RWPE1 (cell line): ENCODE measurements at places on chromosomes 6 and 20.
A peak's percentile ranks its signal among the peaks of the same experiment; 100 is the strongest.

DNA sequence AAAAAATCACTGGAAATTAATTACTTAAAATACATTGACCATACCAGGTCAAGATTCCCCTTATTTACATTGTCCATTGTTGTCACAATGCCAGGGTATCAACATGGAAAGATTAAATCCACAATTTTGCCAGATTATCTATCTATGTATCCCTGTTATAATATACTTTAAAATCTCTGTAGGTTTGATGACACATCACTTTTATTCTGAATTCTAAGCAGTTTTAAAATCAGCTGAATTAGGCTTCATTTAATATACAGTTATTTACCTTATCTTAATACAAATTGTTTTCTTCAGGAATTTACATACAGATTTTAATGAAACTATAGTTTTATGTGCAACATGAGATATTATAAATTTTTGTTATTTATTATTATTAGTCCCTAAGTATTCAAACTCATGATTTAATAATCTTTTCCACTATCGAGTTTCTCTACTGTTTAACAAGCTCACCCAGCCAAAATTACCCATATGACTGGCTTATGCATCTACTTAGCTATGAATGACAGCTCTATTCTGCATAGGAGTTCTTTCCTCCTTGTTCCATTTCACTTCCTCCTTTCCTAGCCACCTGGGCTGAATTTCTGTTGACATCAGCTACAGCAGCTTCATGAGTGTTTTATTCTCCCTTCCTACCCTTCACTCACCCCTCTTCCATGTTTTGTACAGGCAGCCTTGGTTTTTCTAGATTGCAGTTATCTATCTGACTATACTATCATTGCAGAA lies 654.2 kb upstream of the MAP3K7 start:
- DNase-seq: no peak

DNA sequence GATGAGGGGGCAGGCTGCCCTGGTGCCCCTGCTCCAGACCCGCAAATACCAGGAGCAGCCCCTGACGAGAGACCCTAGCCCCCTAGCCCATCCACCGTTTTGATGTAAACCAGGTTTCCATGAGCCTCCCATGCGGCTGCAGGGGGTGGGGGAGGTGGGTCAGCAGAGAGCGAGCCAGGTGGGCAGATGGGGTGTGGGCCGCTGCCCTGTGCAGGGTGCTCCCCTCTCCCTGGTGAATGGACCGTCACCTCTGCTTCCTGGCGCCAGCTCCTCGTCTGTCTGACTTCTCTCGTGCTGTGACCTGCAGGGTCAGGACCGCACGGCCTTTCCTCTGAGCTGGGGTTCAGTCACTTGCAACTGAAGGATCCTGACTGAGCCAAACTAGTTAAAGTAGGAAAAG lies 15.7 kb upstream of the BHLHE23 start:
- no peak for DNase-seq

DNA sequence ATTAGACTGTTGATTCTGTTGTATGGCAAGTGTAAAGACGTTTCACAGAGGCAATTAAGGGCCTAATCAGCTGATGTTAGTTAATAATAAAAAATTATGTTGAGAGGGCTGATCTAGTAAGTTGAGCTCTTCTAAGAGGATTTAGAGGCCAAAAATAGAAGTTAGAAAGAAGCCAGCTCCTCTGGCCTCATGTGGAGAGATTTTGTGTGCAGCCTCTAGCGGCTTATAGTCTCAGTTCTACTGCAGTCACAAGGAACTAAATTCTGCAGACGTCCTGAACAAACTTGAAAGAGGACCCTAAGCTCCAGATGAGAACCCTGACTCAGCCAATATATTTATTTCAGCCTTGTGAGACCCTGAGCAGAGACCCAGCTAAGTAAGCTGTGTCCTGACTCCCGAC lies 498.6 kb downstream of the BTBD3 start:
- no peak for DNase-seq

- peak; percentile 60 for DNase-seq
These were observed 15.8 kb downstream of the MAN1A1 start for GRCh38 chr6:119333707-119334295.

- no peak for DNase-seq
These were observed 1.4 kb upstream of the PM20D2 start for GRCh38 chr6:89144354-89144906.

DNA sequence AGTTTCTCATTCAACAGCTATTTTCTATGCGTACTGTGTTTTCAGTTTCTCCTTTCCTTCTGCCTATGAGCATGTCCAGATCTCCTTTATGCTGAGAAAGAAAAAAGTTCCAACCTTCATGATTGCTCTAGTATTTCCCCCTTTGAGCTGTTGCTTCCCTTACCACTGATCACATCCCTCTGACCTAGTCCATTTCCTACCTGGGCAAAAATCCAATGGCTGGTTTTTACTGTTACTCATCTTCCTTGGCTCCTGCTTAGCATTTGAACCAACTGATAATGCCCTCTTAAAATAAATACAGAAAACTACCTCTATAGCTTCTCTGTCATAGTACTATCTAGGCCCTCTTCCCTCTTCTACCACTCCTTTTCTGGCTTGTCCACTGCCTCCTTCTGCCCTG lies 6.0 kb downstream of the RFX6 start:
- no peak for DNase-seq

GRCh38 chr20:41643504-41643938 lies 25.3 kb upstream of the CHD6 start:
- DNase-seq: peak; percentile 54

- DNase-seq: no peak
These were observed 16.9 kb upstream of the PPP1R3G start for GRCh38 chr6:5068153-5068751.

DNA sequence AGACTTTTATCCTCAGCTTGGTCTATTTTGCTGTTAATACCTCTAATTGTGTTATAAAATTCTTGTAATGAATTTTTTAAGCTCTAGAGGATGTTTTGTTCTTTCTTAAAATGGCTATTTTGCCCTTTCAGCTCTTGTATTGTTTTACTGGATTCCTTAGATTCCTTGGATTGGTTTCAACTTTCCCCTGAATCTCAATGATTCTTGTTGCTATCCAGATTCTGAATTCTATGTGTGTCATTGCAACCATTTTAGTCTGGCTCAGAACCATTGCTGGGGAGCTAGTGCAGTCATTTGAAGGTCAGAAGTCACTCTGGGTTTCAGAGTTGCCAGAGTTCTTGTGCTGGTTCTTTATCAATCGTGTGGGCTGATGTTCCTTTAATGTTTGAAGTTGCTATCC lies 37.1 kb downstream of the OTOR start:
- DNase-seq: no peak

- no peak for DNase-seq
These were observed 690 bp downstream of the TULP1 start for GRCh38 chr6:35512006-35512405.

DNA sequence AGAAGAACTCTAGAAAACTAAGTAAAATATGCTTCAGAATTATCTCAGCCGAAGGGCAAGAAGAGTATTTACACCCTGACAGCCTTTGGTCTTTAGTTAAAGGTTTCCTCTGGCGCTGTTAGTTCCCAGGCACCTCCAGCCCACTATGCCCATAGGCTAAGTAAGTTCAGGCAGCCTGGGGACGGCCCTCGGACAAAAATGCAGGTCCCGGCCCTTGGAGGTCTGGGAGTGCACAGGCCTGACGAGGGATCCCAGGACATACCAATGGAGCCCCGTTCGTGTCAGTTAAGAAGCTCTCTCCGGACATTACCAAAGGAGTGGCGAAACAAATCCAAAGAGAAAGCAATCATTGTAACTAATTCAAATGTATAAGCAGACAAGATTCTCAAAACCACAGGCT lies 311.8 kb downstream of the CD83 start:
- DNase-seq: no peak

DNA sequence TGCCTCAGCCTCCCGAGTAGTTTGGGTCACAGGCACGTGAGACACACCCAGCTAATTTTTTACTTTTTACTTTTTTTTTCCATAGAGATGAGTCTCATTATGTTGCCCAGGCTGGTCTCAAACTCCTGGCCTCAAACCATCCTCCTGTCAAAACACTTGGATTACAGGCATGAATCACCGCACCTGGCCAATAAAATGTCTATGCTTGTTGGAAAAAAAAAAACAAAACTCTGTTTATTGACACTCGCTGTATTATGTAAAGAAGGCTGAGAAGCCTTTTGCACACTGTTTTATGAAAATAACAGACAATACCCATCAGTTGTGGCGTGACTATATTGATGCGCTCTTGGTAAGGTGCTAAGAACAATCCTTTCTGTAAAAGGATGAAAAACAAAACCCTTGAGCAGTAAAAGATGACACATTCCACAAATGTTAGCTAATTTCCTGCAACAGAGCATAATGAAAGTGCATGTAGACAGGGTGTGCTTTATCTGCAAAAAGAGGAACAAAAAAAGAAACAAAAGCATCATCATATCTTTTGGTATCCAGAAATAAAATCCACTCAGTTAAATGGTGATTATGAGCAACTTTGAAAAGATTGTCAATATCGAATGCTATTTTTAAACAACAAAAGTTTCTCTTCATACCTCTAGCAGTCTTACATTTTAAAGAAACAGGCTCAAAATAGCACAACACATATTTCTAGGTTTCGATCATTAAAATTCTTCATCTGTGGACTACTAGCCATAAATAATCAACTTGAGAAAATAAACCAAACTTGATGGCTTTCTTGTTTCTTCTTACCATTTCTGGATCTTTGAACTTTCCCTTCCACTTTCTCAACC lies 108.3 kb upstream of the PHACTR1 start:
- DNase-seq: peak; percentile 17

DNA sequence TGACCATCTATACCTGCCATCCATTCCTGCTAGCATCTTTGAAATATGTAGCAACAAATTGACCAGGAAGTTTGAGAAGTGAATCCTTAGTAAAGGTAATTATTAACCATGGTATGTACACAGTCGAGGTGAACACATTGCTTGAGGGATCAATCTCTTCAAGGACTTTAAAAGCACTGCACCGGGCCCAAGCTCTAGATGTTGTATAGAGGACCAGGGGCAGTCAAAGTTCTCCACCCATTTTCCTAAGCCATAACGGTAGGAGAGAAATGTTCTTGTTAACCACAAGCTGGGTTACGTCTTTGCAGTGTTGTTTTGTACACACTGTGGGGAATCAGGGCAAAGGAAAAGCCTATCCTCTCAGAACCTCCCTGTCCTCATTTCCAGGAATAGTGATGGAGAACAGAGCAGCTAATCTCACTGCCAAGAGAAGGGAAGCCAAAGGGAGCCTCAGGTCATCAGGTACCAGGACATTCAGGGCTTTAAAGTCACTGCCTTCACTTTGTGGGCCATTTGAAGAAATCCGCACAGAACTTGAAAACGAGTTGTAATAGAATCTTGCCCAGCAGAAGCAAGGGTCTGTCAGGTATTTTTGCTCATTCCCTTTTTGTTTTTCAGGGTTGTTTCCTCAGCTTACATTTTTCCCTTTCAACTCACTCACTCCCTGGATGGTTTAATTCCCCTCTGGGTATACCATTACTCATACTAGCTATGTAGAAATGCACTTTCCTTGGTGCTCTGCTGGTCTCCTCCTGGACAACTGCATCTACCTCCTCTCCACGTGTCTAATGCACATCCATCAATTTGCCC lies 5.3 kb upstream of the PM20D2 start:
- DNase-seq: no peak

GRCh38 chr6:112557435-112557834 lies 210.3 kb downstream of the RFPL4B start:
- DNase-seq: no peak

- no peak for DNase-seq
These were observed 50.2 kb downstream of the MYLIP start for GRCh38 chr6:16179063-16179462.

GRCh38 chr20:49707118-49707517 lies 6.6 kb downstream of the B4GALT5 start:
- no peak for DNase-seq

DNA sequence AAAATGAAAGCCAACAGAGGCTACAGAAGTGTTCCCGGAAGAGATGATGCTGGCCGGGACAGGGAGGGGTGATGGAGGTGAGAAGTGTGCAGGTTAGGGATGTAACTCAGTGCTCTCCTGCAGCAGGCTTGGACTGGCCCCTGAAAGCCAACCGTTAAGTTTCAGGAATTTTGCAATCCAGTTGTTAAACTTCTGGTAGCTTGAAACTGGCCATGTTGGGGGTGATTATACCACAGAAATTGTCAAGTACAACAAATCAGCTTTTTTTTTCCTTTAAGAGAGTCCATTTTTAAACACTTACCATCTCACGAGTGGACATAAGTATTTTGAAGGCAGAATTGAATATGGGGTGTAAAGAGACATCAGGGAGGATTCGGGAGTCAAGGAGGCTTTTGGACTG lies 8.8 kb upstream of the SIRPB1 start:
- DNase-seq: no peak

- no peak for DNase-seq
These were observed 23.5 kb downstream of the FITM2 start for GRCh38 chr20:44287272-44288097.

- DNase-seq: no peak
These were observed 56.8 kb downstream of the NCOA3 start for GRCh38 chr20:47558295-47559066.

DNA sequence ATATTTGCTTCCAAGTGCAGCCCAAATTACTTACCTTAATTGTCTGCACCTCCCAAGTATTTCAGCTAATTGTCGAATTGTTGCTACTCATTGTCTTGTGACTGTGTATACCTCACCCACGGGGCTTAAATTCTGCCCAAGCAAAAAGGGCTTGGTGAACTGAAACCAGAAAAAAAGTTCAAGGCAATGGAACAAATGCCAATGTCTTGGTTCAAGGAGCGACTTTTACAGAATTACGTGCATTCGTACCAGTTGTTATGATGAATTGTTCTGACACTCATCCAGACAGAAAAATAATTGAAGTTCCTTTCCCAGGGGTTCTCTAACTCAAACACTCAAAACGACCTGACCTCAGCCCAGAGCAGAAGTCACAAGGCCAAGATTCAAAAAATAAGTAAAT lies 13.9 kb upstream of the PXDC1 start:
- no peak for DNase-seq

- DNase-seq: no peak
These were observed 13.2 kb upstream of the SERPINB9 start for GRCh38 chr6:2916158-2916925.

- DNase-seq: peak; percentile 58
These were observed 16.0 kb downstream of the DSE start for GRCh38 chr6:116386581-116387299.

DNA sequence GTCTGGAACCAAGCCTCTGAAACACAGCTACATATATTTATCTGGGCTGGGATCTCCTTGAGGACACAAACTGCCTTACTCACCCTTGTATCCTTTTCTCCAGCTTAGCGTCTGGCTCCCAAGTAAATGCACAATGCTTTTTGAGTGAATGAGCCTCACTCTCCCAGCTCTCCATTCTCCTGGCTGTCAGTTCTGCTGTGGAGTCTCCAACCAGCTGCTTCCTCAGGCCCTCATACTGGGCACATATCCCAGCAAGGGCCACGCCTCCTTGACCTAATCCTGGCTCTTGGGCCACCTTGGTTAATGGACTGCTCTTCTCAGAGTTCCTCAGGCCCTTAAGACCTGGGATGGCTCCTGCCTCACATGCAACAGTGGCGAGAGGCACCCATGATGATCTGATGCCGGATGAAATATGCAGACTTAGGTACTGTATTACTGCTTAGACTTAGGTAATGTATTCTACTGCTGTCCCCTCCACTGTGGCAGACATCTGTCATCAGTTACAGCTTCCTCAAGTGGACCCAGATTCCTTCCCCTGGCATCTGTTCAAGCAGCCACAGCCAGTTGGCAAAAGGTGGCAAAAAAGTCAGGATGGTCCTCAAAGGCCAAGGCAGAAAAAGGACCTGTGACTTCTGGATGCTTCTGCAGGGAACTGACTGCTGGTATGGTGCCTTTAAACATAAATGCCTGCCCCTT lies 16.5 kb downstream of the SNHG17 start:
- DNase-seq: no peak

GRCh38 chr6:28446818-28447511 lies 3.7 kb upstream of the ZSCAN23 start:
- no peak for DNase-seq
